Uterus (tissue), 4 donors: ENCODE measurements at places on chromosomes 3 and 15.

DNA sequence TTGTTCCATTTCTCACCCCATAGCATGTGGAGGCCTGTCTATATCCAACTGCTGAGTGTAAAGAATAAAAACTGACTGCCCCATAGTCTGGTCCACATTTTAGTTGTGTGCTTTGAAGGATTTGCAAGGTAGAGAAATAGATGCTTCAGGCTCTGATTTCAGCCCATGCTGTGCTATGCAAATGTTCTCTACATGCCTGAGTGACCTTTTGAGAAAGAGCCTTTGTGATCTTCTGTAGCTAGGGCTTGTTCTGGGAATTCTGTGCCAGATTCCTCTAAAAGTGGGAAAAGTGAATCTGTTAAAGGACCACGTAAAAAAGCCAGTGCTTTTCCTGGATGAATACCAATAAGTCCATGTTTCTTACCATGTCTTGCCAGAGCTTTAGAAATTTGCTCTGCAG is 5.2 kb downstream of the KCTD6 start:
- DNase-seq: no peak

DNA sequence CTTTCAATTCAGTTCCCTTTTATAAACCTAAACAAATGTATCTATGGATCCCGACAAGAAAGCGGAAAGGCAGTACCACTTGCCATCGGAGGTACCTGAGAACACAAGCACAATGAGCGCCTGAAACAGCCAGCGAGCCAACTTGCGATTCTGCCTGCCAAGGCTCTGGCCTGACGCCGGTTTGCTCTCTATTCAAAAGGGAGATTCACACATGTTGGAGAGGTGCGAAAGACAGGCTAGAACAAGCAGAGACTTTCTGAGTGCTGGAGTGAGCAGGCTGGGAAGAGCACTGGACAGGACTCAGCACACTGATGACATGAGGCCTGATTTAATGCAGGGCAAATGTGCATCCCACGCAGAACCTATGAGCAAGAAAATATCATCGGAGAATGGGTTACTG is 17.7 kb upstream of the PRR23E start:
- DNase-seq: no peak

GRCh38 chr3:44568561-44568960 is 13.6 kb downstream of the ZKSCAN7 start:
- DNase-seq: no peak

- no peak for DNase-seq
Observed at GRCh38 chr3:189566550-189567130, 64.5 kb upstream of the TP63 start.

DNA sequence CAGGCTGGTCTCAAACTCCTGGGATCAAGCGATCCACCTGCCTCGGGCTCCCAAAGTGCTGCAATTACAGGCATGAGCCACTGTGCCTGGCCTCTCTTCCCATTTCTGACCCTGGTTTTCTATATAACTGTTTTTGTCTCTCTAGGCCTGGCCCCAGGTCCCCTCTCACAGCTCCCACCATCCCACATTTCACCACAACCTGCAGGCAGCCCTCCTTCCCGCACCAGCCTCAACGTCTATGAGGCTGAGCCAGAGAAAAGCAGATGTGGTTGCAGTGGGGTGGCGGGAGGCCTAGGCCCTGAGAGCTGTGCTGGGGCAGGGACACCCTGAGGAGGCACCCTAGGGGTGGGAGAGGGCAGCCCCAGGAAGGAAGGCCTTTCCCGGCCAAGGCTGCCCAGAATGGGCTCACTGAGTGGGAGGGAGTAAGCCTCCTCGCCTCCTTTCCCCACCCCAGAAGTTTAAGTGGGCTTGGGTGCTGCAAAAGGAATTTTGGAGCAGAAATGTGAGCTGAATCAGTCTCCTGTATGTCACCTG is 99.7 kb downstream of the LSM3 start:
- DNase-seq: no peak

DNA sequence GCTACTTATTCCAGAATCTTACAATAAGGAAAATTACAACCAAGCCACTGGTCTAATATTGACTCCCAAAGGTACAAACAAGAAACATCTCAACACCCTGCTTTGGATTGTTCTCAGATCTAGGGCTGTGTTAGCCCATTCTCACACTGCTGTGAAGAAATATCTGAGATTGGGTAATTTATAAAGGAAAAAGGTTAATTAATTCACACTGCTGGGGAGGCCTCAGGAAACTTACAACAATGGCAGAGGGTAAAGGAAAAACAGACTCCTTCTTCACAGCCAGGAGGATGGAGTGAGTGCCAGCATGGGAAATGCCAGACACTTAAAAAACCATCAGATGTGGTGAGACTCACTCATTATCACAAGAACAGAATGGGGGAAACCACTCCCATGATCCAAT is 208.3 kb downstream of the ULK4 start:
- DNase-seq: no peak

- no peak for DNase-seq
Observed at GRCh38 chr3:43795491-43795890, 104.8 kb downstream of the ABHD5 start.

DNA sequence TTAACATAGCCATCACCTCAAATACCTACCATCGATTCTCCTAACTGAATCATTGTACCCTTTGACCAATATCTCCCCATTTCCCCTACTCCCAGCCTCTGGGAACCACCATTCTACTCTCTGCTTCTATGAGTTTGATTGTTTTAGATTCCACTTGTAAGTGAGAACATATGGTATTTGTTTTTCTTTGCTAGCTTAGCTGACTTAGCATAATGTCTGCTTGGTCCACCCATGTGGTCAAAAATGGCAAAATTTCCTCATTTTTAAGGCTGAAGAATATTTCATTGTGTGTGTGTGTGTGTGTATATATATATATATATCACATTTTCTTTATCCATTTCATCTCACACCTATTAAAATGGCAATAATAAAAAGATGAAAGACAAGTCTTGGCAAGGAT is 469.3 kb downstream of the FHIT start:
- DNase-seq: no peak

- no peak for DNase-seq
Observed at GRCh38 chr3:184807549-184807948, 4.4 kb upstream of the VPS8 start.

DNA sequence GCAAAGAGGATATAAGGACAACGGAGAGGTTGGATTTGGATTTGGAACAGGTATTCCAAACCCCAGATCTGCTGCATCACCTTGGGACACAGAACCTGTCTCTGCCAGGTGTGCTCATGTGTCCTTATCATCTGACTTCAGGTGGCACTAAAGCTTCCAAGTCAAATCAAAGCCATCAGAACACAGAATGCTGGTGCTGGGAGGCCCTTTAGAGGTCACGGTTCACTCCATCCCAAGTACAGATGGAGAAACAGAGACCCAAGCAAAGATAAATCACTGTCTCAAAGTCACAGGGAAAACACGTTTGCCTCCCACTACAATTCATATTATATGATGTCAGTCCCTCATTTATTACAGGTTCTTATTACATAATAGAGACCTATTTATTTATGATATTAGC is 72.8 kb downstream of the HES1 start:
- no peak for DNase-seq

DNA sequence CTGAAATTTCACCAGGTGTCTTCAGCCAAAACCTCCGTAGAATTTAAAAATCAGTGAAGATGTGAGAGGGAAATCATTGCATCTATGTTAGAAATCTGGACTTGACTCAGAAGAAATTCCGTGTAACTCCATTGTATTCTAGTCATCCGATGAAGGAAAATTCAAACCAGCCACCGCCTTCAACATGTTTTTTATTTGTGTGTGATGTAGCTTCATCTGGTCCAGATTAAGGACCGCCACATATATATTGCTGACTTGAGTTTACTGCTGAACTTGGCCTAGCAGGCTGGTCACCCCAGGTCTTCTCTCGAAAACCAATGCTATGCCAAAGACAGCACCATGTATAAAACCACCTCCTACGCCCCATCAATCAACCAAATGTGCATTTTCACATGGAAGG is 120.9 kb downstream of the FOXP1 start:
- no peak for DNase-seq

DNA sequence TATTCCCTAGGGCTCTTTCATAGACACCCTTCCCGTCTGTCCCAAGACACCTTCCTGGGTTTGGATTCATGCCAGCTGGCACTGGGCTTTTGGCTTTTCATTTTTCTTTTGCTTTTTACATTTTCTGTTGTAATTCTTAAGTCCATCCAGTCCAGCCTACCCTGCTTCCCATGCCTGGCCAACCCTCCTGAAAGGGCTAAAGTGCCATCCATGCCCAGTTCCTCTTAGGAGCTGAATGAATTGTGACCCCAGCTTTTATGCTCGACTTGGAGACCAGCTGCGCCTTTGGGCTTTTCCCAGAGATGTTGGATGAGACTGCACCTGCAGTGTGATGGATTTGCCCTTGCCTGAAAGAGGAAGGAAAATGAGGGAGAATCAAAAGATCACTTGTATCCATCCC is 25.8 kb downstream of the LRRN1 start:
- DNase-seq: no peak

DNA sequence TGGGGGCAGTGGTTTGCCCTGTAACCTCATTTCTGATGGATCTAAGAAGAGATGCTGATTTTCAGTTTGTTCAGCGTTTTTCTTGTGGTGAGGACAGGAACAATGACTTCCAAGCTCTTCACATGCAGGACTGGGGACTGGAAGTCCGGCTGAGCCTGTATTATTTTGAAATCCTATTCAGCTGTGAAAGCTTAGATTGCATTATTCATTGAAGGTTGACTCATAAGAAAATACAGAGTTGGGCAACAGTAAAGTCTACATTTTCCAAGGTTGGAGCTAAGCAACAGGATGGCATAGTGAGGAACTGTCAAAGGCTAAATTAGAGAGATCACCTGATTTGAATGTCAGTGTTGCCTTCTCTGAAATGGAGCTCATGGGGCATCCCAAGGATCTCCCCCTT is 230.9 kb upstream of the FEZF2 start:
- no peak for DNase-seq

- DNase-seq: no peak
Observed at GRCh38 chr3:43181202-43181821, 75.4 kb upstream of the POMGNT2 start.

DNA sequence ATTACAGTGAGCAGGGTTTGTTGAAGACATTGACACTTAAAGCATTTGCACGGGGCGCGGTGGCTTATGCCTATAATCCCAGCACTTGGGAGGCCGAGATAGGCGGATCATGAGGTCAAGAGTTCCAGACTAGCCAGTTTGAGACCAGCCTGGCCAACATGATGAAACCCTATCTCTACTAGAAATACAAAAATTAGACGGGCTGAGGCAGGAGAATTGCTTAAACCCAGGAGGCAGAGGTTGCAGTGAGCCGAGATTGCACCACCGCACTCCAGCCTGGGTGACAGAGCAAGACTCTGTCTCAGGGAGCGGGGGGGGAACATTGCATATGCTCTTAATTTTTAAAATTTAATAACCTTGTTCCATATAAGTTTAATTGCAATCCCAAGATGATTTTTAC is 11.9 kb downstream of the STT3B start:
- DNase-seq: no peak

- DNase-seq: no peak
Observed at GRCh38 chr3:72134989-72135451, 350.1 kb upstream of the PROK2 start.

DNA sequence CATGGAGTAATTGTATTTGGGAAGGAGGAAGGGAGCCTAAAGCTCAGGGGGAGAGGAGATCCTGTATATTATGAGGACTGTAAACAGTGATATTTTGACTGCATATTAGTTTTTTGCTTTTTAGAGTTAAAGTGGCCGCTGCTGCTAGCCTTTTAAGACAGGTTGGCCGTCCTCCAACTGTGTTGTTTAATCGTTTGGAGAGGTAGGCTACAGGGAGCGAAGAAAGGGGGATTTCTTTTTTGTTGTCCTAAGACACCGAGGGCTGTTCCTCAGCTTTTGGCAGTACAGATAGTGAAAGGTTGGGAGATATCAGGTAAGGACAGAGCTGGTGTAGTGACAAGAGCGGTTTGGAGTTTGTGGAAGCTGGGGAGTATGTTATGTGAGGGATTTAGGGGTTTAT is 38.2 kb upstream of the RNF7 start:
- DNase-seq: no peak

DNA sequence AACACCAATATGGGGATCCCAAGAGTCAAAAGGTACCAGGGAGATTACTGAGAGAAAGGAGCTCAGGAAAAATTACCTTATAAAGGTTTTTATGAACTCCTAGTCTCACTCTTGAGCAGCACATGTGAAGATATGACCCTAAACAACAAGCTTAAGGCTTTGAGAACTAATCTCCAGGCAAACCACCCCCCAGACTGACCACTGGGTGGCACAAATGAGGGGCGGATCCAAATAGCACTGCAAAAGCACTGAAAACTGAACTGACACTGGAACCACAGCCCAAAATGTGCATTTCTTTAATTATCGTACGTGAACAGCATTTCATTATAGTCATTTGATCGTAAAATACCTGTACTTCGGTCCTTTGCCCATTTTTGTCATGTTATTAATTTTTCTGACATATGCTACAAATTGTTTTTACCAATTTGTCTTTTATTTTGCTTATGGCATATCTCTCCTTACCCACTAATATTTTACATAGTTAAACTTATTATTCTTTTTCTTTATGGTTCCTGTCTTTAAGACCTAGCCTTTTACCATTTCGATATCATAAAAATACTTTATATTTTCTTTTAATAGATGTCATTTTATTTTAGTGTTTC is 31.5 kb upstream of the TFDP2 start:
- peak; percentile 34 for DNase-seq

- DNase-seq: no peak
Observed at GRCh38 chr3:10774825-10775224, 41.2 kb upstream of the SLC6A11 start.

DNA sequence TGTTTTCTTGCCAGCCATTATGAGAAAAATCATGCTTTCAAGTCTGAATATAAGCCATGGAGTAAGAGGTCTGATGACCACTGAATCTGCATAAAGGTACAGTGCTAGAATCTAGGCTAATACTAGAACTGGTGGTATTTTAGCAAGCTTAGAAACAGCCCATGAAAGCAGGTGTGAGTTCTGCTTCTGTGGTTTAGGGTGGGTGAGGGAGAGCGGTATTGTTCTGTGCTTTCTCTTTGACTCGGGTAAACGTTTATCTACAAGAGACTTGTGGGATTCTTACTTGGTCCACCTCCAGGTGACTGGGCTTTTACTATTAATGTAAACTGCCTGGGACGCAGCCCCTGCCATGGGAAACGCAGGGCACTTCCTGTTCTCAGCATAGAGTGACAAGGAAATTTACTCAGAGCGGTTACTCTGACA is 55.2 kb downstream of the PGPEP1L start:
- no peak for DNase-seq

DNA sequence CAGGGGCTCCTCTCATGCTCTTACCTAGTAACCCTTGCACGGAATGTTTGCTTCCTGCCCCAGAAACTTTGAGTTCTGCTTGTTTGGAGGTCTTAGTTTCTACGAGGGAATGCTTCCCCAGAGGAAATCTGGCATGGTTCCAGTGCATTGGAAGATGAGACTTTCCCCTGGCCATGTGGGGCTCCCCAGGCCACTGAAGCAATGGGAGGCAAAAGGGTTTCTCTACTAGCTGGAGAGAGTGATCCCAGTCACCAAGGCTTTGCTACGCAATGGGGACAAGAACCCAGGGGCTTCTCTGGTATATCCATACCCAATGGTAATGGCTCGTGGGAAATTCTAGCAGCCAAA is 44.2 kb upstream of the RPL32 start:
- no peak for DNase-seq

GRCh38 chr15:66025015-66025452 is 155.7 kb downstream of the RAB11A start:
- DNase-seq: no peak
